Omental fat pad (tissue), 4 donors: ENCODE measurements at places on chromosomes 6 and 20.

GRCh38 chr20:46937157-46937523 lies 42.5 kb downstream of the EYA2 start:
- DNase-seq = no peak

- DNase-seq = no peak
Measured at GRCh38 chr6:131305037-131305850, 170.0 kb downstream of the AKAP7 start.

- DNase-seq = no peak
Measured at GRCh38 chr20:34292496-34292895, 10.7 kb downstream of the AHCY start.

DNA sequence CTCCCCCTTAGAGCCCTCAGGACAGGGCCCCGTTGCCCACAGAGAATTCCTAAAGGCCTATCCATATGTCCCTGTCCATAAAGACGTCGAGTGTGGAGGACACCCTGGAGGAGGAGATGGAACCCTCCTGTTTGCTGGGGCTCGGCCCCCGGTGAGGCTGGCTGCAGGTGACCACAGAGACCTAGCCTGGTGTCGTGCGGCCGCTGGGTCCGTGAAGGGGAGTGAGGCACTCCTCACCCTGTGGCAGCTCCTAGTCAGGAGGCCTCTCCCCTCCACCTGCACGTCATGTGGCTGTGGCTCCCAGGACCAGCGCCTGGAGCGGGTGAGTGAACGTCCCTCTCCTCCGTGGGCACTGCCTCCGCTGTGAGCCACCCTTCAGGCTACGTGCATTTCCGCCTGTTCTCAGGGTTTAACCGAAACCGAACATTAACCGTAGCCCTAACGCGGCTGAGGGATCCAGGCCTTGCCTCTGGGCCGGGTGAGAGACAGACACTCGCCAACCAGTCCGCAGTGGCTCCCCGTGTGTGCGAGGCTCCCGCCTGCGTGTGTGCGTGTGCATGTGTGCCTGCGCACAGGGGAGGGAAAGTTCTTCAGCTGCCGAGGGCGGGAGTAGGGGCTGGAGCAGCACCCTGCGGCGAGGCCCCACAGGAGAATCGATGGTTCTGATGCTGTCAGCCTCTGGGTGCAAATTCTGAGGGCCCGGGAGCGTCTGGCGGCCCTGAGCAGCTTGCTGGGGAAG lies 5.9 kb upstream of the TCEA2 start:
- DNase-seq = no peak

DNA sequence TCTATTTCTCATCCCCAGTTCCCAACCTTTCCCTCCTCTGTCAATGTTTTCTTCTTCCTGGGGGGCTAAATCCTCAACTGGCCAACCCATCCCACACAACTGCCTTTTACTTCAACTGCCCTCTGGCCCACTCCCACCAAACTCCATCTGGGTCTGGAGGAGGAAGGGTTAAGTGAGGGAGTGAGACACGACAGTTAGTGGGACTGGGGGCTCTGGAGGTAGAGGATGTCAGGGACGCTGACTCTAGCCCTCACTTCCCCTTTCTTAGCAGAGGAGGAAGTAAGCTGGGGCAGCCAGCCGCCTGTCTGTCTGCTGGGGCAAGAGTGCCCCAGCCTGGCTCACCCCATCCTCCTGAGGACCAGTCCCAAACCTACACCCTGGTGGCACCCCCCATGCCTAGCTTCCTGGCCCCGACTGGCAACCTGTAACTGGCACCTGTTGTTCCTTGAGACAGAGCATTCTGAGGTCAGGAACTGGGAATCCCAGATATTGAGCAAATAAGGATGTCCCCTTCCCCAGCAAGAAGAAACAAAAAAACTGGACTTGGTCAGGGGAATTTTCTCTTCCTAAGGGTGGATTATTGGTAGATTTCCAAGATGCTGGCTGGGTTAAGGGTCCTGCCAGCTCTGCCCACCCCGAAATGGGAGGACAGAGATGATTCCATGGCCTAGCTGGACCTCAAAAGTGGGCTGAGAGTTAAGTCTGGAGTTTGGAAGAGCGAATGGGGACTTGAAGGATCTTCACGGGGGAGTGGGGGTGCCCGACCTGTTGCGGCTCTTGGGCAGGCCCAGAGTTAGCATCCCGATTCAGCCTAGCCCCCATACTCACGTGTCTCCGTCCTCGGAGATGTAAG lies 971 bp downstream of the NFKBIE start:
- no peak for DNase-seq

GRCh38 chr6:18493382-18493891 lies 106.3 kb downstream of the RNF144B start:
- no peak for DNase-seq

DNA sequence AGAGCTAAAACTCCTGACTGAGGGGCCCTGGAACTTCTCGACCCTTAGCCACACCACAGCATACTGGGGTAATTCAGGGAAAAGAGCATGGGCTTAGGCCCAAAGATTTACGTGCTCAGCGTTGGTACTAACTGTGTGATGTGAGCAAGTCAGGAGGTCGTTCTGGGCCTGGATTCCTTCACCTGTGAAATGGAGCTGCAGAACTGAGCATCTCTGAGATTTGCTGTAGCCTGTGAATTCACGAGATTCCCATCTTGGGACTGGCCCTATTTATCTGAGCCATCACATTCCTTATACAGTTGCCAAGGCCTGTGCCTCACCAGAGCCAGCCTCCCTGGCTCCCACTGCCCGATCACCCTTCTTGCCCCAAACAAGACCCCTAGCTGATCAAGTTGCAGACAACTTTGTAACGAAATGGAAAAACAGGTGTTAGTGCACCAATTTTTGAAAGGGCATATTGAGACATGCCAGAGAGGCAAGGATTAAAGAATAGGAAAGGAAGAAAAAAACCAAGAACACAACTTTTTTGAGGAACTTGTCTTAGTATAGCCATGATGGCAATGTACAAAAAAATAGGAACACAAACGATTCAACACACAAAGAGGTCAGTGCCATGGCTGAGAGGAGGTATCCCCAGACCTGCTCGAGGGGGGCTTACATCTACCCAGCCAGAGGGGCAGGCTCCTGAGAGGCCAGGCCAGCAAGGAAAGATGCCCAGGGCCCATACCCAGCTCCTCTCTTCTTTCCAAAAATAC lies 323.0 kb upstream of the JARID2 start:
- DNase-seq = no peak

GRCh38 chr6:133208183-133208755 lies 32.9 kb upstream of the EYA4 start:
- no peak for DNase-seq

DNA sequence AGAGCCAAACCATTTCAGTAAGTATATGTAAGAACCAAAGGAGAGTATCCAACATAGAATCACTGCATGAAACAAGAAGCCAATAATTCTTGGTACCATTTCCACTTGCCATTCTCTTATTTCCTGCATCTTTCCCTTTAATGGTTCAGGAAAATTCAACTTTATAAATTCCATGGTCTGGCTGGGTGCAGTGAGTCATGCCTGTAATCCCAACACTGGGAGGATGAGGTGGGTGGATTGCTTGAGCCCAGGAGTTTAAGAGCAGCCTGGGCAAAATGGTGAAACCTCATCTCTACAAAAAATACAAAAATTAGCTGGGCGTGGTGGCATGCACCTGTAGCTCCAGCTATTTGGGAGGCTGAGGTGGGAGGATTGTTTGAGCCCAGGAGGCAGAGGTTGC lies 21.2 kb downstream of the NHLRC1 start:
- no peak for DNase-seq

GRCh38 chr20:57707320-57707719 lies 2.5 kb downstream of the PMEPA1 start:
- DNase-seq = no peak
